ENCODE measurements at places on chromosomes 4 and X. TPM values are rescaled to one million over a fixed set of nuclear protein-coding genes. Genes with fewer than 3 reads are reported as not detected.

Gene GAGE12E
- 25.1 TPM for polyA plus RNA-seq

DNA sequence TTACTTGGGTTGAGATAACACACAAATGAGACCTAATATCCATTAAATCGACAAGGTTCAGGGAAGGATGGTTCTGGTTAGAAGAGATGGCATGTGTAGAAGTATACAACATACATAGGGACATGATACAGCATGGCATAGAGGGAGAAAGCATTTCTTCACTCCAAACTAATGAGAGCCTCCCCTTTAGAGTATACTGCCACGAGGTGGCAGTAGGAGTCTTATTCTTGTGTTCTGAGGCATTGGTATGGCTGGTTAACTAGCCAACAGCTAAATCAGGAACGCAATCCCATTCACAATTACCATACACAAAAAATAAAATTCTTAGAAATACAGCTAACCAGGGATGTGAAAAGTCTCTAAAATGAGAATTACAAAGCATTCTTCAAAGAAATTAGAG, 29.1 kb upstream of the TRO start:
- peak; percentile 52 for DNase-seq

Gene PRDM5
- 8.2 TPM for polyA plus RNA-seq

DNA sequence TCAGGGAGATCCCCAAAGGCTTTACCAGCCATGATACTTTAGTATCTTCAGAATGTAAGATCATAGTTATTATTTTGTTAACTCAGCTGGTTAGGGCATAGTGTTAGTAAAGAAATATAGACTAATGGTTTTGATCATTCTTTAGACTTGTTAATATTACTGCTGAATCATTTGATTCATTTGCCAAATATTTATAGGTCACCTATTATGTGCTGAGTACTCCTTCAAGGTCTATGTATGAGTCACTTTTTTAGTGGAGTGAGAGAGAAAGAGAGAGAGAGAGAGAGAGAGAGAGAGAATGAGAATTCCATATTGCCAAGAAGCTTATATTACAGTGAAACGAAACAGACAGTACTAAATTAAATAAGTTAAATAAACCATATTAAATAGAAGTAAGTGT, 110.3 kb downstream of the UBE2NL start:
- DNase-seq = no peak
